EH (cell line): ENCODE measurements at places on chromosomes 12 and 14.

GRCh38 chr12:6777386-6777785 is 5.1 kb downstream of the LAG3 start:
- no peak for DNase-seq

GRCh38 chr14:83764656-83765599 is 1765.0 kb upstream of the FLRT2 start:
- peak; percentile 3 for DNase-seq

- no peak for DNase-seq
These were observed 23.6 kb downstream of the MED6 start for GRCh38 chr14:70576891-70577290.

GRCh38 chr12:107593713-107594381 is 91.8 kb upstream of the PWP1 start:
- DNase-seq: peak; percentile 39

DNA sequence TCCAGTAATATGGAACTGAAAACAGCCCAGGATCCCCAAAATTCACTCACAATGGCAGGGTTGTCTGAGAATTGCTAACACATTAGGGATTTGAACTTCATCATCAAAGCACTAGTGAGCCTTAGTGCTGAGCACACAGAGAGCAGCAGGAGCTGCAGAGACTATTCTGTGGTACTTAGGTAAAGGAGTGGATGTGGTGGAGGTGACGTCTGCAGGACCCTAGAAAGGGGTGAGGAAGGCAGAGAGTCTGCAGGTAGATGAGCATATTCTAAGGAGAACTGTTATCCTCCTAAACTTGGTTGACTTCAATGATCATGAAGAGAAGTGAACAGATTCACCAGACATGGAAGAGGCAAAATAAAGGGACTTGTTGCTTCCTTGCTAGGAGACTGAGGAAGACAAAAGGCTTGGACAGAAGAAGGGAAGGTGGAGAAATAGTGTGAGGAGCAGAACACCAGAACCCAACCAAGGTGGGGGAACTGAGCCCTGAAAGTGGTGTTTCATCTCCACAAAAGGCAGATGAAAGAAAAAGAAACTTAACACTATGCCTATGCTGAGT is 1164.0 kb downstream of the TMEM121 start:
- DNase-seq: no peak

DNA sequence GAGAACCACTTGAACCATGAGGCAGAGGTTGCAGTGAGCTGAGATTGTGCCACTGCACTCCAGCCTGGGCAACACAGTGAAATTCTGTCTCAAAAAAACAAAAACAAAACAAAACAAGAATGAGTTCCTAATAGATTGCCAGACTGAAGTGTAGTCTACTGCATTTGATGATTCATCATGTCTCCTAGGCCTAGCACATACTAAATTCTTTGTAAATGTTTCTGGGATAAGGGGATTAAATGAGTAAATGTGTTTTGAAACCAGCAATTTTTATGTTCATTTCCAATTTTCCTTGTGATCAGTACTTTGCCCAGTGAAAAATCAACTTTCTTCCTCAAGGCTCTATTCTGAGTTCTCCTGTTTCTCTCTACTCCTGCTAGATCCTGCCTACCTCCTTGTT is 2.9 kb upstream of the DYRK2 start:
- peak; percentile 72 for DNase-seq

DNA sequence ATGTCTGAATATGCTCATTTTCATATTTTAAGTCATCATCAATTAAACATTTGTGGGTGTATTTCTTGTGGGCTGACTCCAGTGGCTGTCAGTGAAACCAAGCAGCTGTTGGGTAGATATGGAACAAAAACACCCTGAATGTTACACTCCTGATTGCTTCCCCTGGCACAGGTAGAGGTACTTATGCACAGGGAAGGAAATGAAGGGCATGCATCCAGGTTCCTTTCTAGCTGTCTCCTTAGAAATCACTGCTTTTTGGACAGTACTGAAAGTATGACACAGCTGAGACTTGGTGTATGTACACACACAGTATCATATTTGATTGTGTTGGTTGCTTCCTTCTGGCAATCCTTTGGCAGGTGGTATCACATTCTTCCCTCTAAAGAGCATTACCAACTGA is 1006.7 kb downstream of the DIO2 start:
- DNase-seq: no peak

GRCh38 chr14:86596024-86596423 is 1066.1 kb downstream of the FLRT2 start:
- no peak for DNase-seq

DNA sequence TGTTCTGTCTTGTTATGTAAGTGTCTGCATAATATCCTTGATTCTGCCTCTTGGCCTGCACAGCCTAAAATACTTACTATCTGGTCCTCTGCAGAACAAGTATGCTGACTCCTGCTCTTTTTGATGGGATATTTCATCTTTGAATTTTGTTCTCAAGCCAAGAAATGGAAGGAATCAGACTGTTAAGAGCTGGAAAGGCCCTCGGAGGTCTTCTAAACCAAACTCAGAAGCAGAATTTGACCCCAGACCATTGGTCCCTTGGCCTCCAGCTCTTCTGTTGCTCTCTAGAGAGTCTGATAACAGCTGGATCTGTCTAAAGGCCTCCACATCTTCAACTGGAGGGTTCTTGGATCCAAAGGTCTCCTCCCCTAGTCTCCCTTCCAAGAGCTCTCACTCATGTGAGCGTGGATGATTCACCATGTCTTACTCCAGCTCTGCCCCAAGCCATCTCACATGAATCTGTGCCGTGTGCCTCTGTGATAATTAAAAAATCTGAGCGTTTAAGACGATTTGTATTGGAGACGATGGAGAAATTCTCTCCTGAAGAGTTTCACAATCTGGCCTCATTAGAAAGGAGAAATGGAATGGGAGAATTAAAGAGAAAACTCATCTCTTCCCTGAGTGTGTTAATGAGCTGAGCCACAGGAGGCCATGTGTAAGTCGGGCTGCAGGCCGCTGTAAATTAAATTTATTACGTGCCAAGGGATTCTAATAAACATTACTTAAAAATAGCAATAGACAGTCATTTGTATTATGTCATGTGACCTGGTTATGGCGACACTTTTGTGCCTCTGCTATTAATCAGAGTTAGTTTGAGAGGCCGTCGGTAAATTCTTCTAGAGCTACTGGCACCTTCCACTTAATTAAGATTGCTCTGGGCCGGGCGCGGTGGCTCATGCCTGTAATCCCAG is 15.4 kb upstream of the PRIMA1 start:
- no peak for DNase-seq

GRCh38 chr14:74955229-74956026 is at the start of gene PGF:
PGF (minus strand) TSS chr14:74955597; CDS start chr14:74955242, 355 bp downstream.
- DNase-seq: peak; percentile 71

DNA sequence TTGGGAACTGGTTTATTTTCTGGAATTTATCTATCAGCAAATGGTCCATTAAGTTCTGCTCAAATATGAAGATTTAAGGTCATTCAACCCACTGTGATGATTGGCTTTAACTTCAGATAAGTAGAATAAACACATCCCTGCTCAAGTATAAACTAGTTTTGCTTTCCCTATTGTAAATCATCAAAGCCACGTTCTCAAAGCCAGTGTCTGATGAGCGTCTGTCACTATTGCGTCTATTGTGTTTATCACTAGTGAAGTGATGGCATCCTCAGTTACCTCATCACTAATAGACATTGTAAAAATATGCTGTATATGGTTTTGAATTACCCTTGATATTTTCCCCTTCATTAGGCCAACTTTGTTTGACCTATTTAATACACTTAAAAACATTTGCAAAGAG is 351.3 kb downstream of the BCAT1 start:
- no peak for DNase-seq

DNA sequence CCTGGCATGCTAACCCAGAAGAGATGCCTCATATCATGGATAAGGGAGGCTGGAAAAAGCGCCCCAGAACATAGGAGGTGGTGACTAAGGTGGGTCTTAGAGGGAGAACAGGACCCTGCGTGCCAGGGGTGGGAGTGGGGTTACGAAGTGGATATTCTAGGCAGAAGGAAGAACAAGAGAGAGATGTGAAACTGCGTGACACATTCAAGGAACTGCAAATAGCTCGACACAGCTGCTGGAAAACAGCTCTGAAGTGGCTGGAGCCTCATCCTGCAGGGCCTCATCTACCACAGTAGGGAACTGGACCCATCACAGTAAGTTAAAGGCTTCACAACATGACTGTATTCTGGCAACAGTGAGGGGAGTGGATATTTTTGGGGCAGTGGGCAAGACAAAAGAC is 61.1 kb downstream of the RNF34 start:
- no peak for DNase-seq

DNA sequence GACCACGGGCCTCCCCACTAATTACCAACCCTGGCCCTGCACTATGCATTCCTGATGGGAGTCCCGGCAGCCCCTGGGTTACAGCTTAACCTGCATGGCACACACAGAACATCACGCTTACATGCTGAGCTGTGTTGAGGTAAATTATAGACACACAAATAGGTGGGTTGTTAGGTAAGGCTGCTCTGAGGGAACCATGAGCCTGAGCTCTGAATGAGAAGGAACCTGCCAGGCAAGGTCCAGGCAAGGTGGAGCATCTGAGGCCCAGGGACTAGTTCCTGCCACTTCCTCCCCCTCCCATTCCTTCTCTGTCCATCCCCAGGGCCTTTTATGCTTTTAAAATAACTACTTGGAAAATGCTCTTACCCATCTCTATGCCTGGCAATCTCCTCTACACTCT is 82.7 kb upstream of the ESRRB start:
- no peak for DNase-seq

DNA sequence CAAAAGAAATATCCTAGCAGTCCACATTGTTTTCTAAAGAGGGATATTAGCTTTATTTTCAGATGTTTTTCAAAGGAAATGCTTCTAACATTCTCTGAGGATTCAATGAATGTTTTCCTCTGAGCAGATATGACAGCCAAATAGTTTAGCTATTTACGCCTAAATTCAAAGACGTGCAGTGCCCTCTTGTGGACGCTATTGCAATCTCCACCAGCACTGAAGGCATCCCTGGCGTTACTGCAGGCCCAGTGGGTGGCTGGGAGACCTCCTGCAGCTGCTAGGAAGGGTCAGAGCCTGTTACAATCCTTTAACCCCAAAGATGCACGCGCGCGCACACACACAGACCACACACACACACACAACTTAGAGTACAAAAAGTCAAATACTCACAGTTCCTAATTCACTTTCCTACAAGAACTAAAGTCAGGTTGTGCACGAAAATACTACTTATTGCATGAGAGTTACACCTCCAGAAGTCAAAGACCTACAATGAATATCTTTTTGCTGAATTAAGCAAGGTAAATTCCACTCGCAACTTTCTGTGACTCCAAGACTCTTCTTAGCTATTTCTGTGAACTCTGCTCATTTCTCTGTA is 589.3 kb upstream of the TMEM132C start:
- DNase-seq: peak; percentile 88

DNA sequence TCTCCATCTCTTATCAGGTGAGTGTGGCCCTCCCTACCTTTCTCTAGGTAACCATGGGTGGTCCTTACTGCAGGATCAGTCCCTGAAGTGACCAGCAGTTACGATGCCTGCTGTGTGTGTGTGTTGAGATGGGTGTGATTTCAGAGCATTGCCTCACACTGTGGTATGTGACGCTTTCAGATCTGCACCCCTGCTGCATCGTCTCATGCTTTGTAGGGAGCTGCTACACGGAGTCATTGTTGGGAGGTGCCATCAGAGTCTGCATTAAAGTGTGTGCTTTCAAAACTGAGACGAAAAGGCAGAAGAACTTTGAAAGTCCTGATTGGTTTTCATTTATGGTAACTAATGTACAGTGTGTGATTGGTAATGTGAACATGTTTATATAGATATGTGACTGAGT is 150.5 kb downstream of the PELI2 start:
- peak; percentile 58 for DNase-seq

DNA sequence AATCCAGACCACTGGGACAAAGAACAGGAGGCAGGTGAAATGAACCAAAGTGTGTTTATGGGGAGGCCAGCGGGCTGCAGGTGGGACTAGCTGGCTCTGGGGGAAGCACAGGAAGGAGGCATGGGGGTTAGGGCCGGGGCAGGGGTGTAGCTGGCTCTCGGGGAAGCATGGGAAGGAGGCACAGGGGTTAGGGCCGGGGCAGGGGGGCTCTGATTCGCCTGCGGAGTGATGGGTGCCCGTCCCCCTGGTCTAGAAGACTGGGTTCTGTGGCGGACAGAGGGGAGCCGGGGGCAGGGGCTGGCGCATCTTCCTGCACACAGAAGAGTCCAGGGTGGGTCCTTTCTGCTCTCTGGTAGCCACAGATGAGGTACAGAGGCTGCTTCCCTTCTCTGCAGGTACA is 310.3 kb downstream of the TMEM121 start:
- DNase-seq: no peak

DNA sequence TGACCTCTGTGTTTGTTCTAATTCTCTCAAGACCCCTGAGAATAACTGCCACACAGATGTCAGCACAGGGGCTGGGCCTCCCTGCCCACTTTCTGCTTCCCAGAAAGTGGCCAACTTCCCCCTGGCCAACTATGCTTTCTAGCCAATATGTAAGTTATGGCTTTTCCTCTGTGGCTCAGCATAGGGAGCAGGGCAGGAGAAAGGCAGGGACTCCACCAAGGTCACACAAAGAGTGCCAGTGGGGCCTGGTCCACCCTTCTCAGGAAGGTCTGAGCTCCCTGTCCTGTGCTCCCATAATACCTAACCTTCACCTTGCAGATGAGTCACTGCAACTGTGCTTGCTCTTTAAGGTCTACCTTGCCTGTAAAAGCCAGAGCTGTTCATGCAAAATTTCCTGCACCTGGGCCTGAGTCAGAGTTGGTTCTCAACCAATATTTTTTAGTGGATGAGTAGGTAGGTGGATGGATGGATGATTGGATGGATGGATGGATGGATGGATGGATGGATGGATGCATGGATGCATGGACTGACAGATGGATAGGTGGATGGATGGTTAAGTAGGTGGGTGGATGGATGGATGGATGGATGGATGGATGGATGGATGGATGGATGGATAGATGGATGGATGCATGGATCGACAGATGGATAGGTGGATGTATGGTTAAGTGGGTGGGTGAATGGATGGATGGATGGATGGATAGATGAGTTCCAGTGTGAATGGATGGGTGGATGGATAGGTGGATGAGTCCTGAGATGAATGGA is 64.2 kb downstream of the DIO3 start:
- no peak for DNase-seq

DNA sequence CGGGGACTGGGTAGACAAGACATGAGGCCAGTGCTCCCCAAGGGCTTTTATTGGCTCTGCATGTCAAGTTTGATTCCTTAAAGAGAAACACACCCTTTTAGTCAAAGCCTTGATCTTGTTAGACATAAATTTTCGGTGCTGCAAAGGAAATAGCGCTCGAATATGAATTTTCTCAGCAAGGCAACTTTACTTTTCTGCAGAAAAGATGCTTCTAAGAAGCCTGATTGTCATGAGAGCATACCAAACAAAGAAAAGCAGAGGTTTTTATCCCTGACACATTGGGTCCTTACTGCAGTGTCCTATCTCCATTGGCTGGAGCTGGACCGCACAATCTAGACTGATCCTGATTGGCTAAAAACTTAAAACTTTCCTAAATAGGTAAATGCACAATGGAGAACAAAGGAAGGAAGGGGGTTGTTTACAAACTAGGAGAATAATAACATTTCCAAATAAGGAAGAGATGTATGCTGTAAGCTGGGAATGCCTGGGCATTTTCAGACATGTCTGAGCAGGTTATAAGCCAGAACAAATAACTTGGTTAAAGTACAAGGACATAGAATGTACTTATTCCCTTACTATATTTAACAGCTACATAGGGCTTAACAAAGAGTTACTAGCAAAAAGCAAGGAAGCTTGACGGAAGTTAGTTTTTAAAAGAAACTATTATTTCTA is 17.2 kb downstream of the TXNRD1 start:
- DNase-seq: no peak
